ENCODE measurements at places on chromosomes 6 and 20.

DNA sequence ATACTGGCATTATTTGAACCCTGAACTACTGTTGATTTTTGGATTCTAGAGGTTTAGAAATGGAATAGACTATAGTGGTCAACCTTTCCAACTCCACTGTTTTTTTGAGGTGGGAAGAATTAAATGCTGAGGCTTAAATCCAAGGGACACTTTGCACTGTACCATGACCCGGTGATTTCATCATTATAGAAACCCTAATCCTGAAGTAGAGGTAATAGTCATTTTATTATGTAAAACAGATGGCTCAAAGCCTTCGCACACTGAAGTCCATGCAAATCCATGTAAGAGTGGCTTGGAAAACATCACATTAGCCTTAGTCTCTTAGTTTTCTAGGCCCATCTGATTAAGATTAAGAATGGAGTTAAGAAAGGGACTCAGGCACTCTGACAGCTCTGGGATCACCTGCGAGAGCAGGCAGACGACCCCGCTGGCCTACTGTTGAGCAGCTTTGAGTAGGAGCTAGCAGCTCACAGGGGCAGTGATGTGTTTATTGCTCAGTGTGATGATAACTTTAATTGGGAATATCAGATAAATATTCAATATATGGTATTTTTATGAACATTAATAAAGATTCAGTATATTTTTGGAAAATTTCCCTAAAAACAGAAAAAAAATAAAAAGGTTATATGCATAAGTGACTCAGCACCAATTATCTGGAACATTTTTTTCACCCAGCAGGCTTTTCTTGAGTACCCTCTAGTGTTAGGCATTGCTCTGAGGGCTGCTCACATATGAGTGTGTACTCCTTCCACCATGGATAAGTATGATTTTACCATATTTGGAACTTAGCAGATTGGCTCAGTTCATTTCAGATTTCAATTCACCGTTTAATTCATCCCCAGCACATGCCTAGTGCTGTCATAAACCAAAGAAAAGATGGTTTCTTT, 13.4 kb downstream of the SLX4IP start:
- DNase-seq = peak; percentile 43

DNA sequence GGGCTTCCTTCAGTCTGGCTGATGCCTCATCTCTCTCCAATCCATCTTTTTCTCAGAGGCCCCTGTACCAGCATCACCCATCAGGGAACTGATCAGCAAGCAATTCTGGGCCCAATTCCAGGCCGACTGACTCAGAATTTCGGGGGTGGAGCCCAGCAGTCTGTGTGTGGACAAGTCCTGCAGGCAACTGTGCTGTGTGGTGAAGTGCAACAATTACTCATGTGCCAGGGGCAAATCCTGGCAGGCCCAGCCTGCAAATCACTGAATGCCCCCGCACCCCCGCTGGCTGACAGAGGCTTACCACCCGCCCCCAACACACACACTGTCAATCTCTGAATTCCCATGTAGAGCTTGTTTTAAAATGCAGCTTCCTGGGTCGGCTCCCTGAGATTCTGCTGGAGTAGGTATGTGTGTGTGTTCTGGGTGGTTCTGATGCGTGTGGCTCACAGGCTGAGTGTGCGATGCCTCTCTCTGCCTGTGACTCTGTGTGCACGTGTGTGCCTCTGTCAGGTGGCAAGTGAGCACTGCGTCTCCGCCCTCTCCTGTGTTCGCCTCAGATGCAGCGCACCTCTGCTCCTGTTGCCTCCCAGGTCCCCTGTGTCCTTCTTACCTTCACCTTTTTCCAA, 45.4 kb downstream of the SSR1 start:
- no peak for DNase-seq

DNA sequence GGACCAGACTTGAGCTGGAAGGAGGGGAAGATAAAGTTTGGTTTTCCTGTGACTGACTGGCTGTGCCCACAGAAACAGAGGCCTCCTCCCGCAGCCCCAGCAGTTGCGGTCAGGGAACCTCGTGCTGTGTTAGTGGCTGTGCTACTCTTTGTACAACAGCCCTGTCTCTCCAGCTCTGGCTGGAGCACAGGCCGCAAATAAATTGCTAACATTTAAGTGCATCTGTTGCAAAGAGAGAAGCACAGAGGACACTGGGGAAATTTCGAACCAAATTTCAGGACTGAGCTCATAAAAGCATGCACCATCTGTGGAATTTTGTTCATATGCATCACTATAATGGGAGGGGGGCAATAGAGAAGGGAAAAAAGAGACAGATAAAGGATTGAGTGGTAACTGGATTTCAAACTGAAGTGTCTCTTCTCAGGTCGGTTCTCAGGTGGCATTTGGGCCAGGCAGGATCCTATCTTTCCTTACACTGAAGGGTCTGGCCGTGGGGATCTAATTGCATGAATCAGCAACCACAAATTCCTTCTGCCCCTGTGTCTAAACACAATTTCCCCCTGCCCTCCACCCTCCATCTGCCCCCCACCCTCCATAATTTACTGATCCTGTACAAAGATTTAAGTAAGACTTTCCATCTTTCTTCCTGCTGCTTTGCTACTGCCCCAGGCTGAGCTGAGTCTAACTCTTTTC, 88.9 kb upstream of the ATXN1 start:
- DNase-seq = no peak

DNA sequence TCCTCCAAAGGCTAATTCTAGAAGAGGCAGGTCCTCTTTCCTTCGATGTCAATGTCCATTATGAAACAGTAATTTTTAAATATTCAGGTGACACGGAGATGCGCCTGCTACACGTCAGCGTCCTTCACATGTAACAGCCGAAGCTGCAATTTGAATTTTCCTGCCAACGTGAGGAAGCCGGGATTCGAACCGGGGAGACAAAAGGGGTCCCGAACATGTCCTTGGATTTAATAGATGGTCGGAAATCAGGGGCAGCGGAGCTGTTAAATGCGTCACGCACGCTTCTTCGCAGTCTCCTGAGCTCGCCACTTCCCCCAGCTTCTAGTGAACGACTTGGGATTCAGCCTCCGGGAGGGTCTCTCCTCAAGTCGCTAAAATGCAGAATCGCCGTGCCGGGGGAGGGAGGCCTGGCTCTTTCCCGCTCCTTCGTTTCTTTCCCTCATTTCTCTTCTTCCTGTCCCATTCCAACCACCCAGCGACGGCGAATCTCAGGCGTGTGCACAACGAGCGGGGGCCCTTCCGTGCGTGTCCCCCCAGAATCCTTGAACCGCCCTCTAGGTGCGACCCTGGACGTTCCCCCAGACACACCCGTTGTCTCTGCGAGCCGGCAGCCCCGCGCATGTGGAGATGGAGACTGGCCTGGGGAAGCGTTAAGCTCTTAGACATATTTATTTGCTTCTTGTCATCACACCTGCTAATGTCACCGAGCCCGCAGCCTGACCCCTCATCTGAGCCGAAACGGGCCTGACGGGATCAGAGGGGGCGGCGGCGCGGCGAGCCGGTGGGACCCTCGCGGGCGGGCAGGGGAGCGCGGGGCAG, 1.3 kb upstream of the FOXC1 start:
- no peak for DNase-seq

DNA sequence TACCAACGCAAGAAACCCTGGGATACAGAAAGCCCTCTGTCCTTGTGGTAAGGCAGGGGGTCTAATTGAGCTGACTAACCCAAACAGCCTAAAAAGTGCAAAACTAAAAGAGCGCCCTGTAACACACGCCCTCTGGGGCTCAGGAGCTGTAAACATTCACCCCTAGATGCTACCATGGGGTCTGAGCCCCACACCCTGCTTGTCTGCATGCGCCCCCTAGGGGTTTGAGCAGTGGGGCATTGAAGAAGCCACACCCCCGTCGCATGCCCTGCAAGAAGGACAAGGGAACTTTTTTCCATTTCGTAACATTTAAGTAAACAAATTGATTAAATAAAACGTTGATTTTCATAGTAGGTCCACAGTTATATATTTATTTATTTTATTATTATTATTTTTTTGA, 616.9 kb upstream of the MAN1A1 start:
- DNase-seq = peak; percentile 59

DNA sequence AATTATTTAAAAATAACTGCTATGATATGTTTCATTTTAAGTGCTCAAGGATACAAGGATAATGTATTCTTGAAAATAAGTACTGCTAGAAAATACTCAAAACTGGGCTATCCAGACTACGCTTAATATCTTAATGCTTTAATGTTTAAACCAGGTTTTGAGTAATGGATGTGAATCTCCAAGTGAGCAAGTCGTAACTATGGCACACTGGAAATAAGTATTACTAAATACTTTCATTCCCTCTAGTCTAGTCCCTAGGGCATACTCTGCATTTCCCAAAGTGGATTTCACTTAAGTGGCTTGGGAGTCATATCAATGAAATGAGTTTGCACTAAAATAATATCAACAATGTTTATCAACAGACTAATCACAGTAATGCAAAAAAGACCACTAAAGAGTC, 48.1 kb downstream of the HMGCLL1 start:
- no peak for DNase-seq

DNA sequence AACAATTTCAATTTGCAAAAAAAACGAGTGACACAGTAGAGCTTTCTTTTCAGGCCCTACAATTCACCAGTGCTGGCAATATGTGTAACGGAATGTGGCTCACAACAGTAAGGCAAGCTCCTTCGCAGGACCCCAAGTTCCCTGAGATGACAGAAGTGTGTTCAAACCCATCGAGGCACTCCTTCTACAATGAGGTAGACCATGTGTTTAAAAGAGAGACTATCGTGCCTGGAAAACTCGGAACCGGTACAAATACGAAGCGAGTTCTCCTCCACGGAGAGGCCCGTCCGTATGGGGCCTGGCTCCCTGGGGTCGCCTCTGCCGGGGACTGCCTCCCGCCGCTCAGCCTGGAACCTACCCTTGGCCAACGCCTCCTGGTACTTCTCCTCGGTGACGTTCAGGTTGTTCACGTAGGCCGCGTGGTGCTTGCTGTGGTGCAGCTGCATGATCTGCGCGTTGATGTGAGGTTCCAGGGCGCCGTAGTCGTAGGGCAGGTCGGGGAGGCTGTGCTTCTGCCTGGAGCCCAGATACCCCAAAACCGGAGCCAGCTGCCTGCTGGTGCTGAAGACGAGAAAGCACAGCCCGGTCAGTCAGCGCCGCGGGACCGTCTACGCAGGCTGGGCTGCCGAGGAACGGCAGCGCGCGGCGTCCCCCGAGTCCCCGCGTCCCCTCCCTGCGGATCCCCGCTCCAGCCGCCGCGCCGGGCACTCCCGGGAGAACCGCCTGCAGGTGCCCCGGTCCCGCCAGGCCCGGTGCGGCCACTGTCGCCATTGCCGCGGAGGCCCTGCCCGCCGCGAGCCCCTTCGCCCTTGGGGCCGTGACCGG, 526 bp downstream of the SOD2 start:
- DNase-seq = peak; percentile 64

GRCh38 chr6:14957355-14958059, 288.4 kb upstream of the JARID2 start:
- no peak for DNase-seq

DNA sequence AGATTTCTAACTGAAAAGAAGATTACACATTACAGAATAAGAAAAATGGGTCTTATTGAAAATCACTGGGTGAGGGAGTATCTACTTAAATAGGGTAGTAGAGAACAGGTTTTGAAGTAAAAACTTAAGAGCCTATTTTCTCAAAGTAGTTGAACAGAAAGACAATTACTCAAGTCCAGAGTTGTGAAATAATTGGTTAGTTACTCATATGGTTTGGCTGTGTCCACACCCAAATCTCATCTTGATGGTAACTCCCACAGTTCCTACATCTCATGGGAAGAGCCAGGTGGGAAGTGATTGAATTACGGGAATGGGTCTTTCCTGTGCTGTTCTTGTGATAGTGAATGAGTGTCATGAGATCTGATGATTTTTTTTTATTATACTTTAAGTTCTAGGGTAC, 1035.3 kb upstream of the GJE1 start:
- no peak for DNase-seq

DNA sequence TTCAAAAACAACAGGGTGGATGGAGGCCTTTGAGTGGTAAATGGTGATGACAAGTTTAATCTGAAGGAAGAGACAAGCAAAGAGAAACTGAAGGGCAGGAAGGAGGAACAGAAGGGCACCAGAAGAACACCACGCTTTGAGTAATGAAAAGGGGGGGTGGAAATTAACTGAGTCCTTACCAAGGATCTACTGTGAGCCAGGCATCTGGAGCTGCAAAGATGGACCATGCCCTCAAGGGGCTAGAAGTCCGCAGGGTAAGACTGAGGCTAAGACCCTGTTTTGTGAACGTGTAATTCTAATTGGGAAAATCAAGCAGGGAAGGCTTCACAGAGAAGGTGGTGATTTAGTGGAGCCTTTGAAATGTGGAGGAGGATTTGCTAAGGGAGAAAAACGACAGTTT, 1.6 kb downstream of the NDRG3 start:
- DNase-seq = no peak

GRCh38 chr6:142943711-142944123, 1.3 kb downstream of the HIVEP2 start:
- peak; percentile 9 for DNase-seq

DNA sequence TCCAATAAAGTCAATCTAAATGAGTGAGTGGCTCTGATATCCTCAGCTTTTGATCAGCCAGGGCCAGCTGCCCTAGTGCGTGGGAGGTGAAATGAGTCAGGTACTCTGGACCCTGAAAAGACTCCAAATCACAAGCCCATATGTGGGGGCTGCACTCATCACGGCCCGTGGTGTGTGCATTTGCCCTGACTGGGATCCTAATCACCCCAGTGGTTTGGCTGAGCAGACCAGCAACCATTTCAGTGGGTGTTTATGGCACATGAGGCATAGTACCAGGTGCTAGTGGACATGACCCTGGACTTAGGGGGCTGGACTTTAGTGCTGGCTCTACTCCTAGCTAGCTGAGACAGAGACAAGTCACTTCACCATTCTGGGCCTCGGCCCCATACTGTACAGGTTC, 39.4 kb downstream of the SCML4 start:
- no peak for DNase-seq

GRCh38 chr6:29975561-29975907, 33.2 kb downstream of the HLA-A start:
- no peak for DNase-seq

- DNase-seq = no peak
Measured at GRCh38 chr6:143023695-143024094, 37.0 kb upstream of the AIG1 start.

- no peak for DNase-seq
Measured at GRCh38 chr6:111555036-111555435, 50.6 kb downstream of the TRAF3IP2 start.

DNA sequence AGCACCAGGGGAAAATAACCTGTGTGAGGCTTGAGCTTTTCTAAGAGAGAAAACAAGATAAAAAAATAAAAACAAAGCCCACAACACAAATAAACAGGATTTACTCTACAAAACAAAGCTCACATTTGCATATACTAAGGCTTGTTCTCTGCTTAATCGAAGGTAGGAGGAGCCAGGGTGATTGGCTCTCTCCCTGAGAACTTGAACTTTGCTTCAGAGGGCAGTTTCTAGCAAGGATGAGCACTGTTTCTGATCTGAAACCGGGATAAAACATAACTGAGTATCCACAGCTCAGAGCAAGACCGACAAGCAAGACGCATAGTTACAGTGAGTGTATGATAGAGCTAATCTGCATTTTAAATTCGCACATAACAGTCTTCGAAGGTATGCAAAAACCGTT, 200.6 kb downstream of the PRKN start:
- no peak for DNase-seq

DNA sequence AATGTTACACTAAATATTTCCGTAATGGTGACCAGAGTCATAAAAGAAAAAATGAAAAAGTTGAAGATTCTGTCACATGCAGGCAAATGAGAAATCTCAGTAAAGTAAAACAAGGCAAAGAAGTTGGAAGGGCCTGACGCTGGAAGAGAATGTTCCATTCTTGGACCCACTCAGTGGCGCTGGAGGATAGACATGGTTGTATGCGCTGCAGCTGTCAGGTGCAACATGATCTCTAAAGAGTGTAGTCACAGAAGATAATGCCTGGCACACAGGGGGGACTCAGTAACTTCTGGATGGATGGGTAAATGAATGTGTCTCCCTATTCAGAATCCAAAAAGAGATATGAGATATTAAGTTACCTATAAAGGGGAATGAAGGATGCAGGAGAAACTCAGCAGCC, 116.3 kb downstream of the FAXC start:
- no peak for DNase-seq

Data from HAP-1 (cell line).